ENCODE measurements at places on chromosomes 16 and 17.

- no peak for DNase-seq
Observed at GRCh38 chr17:78905541-78905940, 2.5 kb upstream of the CEP295NL start.

DNA sequence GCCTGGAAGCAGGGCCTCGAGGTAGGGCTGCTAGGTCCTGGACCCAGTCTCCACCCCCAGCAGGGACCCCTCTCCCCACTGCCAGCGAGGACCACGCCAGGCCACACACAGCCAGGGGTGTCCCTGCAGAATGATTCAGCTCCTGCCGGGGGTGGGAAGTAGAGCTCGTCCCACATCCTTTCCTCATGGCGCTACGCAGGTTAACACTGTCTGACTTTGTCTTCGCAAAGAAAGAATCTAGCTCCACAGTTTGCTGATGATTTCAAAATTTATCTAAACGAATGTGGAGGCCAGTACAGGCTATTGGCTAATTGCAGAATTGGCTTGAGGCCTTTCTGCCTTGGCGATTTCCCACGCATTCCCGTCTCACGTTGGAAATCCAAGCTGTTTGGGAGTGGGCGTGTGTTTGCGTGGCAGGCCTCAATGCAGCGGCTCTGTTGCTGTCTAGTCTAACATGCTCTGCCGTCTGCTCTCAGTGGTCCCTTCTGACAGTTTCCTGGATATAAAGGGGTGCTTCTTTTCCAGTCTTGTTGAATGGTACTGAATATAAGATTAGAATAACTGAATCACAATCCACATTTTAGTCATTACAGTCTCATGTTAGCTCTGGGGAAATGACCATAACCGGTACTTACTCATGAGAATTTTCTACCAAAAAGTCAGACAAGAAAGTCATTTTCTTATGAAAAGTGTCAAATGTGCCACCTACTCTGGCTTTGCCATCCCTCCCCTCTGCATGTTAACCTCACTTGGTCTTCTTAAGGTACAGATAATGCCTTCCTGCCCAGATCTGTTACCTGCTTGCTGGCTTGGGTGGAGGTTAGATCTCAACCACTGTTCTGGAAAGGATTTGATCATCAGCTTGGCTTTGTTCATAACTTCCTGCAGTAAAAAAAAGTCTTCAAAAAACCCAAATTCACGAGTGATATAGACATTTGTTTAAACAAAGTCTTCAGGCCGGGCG lies 252.4 kb downstream of the NTN1 start:
- DNase-seq, result no peak

- DNase-seq, result no peak
Observed at GRCh38 chr17:51745993-51746392, 412.5 kb downstream of the CA10 start.

DNA sequence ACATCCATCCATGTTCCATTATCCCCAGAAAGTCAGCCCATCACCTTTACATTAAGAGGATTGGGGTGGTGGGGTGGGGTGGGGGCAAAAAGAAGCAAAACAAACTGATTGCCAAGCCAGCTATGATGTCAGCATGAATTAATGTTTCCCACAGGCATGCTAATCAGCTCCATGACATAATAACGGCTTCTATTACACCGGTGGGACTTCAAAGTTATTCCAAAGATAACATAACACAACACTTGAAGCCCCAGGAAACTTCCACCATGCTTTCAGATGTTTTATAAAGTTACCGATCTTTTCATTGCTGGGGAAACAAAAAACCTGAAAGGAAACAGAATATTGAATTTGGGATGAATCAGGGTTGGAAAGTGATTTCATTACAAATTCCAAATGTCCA lies 155.9 kb upstream of the IRX5 start:
- DNase-seq, result no peak

- DNase-seq, result no peak
Observed at GRCh38 chr16:80449392-80449791, 91.4 kb upstream of the DYNLRB2 start.

GRCh38 chr16:50599494-50599893 lies 51.3 kb downstream of the NKD1 start:
- no peak for DNase-seq
